ENCODE measurements at places on chromosomes 12 and 14. TPM values are rescaled to one million over a fixed set of nuclear protein-coding genes. Genes with fewer than 3 reads are reported as not detected.

GRCh38 chr14:85280074-85280473, 249.9 kb upstream of the FLRT2 start:
- no peak for DNase-seq

GRCh38 chr14:32397861-32398640, 69.0 kb downstream of the AKAP6 start:
- DNase-seq, result no peak

The GPR137C gene
- total RNA-seq, result 2.3 TPM

The SLCO1B1 gene
- 0.04 TPM for total RNA-seq

- DNase-seq, result no peak
Observed at GRCh38 chr12:71756054-71756690, 1.5 kb downstream of the RAB21 start.

DNA sequence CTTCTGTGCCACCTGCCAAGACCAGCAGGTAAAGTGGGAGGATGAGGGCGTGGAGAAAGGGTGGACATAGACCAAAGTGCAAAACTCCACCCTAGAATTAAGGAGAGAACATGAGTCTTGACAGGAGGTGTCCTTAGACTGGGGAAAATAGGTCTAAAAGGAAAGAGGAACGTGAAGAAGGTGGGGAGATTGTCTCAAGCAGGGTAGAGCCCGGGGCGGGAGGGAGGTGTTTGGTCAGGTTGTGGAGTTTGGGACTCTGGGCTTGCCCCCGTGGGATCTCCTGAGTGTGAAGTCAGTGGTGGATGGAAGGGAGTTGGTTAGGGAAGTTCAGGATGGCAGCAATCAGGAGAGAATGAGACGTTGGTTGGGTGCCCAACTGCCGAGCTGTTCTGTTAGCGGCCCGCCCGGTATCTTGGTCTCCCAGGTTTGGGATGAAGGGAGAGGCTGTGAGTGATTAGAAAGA, 386 bp downstream of the DGKA start:
- peak; percentile 63 for DNase-seq

- DNase-seq, result no peak
Observed at GRCh38 chr14:76376409-76376877, 506 bp downstream of the ESRRB start.
